ENCODE measurements at places on chromosomes 3 and 15.

- no peak for DNase-seq
Observed at GRCh38 chr15:58931987-58932588, 1.4 kb downstream of the SLTM start.

- DNase-seq: no peak
Observed at GRCh38 chr3:157452097-157452496, 15.4 kb downstream of the PTX3 start.

DNA sequence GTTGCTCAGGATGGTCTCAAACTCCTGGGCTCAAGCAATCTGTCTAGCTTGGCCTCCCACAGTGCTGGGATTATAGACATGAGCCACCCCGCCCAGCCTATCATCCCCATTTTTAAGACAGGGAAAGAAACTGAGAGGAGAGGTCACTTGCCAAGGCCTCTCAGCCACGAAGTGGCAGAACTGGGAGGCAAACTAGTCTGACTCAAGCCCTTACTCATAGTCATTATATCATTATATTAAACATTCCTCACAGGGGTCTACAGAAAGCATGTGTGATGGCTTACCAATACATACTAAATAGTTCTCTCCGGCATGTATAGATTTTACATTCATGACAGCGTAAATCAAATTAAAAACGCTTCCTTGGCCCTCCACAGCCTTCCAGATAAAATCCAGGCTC lies 62.0 kb upstream of the ZBTB38 start:
- no peak for DNase-seq

- DNase-seq: no peak
Observed at GRCh38 chr3:8204331-8204730, 297.3 kb upstream of the LMCD1 start.

- no peak for DNase-seq
Observed at GRCh38 chr3:29484633-29485032, 203.8 kb downstream of the RBMS3 start.

GRCh38 chr15:40234783-40235182 lies 4.1 kb upstream of the PAK6 start:
- DNase-seq: no peak

GRCh38 chr3:106457281-106458180 lies 588.7 kb upstream of the CBLB start:
- no peak for DNase-seq

DNA sequence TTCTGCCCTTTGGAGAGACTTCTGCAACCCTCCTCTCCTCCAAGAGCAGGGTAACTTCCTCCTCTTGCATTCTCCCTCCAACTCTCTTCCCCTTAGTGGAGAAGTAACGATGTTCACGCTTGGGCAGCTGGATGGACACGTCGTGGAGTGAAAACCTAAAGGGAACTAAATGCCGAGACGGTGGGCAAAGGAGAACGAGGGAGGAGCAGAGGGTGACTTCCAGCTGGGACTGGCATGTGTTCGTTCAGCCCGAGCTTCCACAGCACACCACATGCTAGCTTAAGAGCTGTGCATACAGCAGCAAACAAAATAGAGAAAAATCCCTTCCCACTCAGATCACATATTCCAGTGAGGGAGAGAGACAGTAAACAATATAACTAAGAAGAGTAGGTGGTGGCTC lies 179.8 kb downstream of the SLCO3A1 start:
- DNase-seq: no peak

GRCh38 chr3:152902141-152902669 lies 67.3 kb downstream of the P2RY1 start:
- DNase-seq: no peak

DNA sequence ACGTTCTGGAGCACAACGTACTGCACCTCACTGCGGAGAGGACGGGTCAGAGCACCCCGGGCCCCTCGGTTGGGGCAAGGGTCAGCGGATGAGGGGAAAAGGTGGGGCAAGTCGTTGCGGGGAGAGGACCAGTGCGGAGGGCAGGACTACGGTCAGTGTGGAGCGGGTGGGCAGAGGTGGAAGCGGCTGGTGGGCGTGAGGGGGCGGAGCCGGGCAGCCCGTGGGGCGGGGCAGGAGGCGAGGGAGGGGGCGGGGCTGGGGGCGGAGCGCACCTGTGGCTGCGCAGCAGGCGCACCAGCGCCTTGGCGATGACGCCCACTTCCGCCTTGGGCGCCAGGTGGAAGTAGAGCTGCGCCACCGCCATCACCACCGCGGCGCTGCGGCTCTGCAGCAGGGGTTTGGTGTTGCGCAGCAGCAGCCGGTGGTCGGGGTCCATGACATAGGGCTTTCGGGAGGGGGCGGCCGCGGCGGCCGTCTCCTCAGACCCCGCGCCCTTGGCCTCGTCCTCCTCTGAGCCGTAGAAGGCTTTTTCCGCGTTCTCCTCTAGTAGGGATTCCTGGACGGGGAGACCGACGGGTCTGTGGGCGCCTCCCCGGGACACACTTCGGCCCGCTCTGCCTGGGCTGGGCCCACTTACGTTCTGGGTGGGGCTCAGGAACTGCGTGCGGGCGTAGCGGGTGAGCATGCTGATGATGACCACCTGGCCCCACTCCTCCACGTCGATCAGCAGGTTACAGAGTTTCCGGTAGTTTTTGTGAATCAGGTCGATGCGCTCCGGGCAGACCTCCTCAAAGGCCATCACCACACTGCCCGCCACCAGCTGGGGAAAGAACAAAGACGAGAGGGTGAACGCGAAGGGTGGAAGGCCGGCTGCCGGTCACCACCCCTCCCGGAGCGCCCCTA lies 29.2 kb downstream of the AP3B2 start:
- DNase-seq: no peak

DNA sequence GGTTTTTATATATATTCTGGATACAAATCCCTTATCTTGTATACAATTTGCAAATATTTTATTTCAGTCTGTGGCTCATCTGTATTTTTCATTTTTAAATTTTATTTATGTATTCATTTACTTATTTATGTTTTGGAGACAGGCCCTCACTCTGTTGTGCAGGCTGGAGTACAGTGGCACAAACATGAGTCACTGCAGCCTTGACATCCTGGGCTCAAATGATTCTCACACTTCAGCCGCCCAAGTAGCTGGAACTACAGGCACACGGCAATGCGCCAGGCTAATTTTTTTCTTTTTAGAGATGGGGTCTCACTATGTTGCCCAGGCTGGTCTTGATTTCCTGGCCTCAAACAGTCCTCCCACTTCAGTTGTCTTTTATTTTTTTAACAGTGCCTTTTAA lies 50.6 kb downstream of the PFN2 start:
- DNase-seq: no peak

- no peak for DNase-seq
Observed at GRCh38 chr3:113533534-113533892, 1.2 kb downstream of the SIDT1 start.

GRCh38 chr15:86135041-86135440 lies 55.4 kb downstream of the AGBL1 start:
- no peak for DNase-seq

GRCh38 chr15:74809242-74809641 lies 3.4 kb upstream of the LMAN1L start:
- no peak for DNase-seq

DNA sequence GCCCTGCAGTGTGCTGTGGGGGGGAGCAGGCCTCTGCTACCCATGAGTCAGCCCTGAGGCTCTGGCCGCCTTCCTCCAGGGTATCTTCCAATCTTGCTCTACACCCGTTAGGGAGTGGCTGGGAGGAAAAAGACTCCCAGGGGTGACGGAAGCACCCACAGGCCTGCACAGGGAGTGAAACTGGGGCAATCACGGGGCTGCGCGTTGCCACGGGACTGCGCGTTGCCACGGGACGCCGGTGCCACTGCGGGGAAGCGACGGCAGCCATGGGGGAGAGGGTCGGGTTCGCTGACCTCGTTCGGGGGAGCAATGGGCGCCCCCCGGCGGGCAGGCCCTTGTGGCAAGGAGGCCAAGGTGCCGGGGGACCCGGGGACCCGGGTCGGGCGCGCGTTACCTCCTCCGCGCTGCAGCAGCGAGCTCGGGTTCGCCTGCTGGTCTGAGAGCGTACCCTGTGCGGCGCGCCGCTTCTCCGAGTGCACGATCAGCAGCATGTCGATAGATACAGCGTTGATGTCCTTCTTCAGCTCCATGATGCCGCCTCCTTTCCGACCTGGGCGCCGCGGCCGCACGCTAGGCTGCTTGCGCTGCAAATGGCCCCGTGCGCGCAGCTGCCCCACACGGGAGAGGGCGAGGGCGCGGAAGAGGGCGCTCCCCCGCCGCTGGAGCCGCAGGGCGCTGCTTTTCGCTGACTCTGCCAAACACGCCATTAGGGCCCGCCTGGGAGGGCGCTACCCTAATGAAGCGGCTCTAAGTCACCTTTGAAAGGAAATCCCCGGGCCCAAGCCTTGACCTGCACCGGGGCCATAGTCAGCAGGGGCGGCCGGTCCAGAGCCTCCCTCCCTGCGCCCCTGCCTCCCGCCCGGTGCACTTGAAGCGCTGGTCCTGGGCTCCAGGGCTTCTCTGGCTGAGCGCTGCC lies at the start of gene KY:
Gene KY (minus strand): TSS at position 592 of the 916 bp plus-strand sequence. CDS start 62 bp downstream, at position 530.
- no peak for DNase-seq

- DNase-seq: no peak
Observed at GRCh38 chr15:85164841-85165466, 183.3 kb downstream of the PDE8A start.

- DNase-seq: no peak
Observed at GRCh38 chr3:140469491-140469890, 208.4 kb upstream of the TRIM42 start.

- DNase-seq: no peak
Observed at GRCh38 chr15:96053031-96053780, 277.3 kb upstream of the NR2F2 start.

GRCh38 chr3:123405021-123405420 lies 43.9 kb downstream of the ADCY5 start:
- DNase-seq: no peak

DNA sequence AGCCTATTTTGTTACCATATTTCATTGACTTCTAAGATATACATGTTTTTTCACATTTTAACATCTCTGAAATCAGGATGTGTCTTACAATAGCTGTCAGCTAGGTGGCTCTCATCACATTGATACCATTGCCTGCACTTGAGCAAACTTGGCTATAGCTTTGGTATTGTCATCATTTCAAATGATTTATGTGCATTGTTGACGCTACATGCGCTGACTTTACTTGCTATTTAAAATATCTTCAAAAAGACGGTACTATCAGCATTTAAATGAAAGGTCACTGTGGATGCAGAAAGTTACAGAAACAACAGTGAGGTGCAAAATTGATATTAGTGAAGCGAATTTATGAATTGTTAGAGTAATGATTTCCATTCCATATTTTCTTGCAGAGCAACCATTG lies 54.0 kb upstream of the ABHD2 start:
- DNase-seq: no peak

DNA sequence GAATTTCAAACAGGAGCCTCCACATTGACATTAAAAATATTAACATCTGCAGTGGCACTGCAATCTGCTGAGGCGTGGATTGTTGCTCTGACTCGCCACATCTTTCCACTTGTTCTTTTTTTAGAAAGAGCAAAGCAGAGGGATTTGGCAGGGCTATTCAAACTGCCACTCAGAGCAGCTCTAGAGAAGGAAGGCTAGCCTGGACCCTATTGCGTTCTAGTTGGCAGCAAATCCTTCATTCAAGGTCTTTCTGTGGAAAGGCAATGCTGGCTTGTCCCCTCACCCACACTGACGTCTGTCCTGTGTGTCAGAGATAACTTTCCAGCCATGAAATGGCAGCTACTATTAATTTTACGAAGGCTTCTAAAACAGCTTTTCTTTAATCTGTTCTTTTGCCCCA lies 483.2 kb upstream of the SGO1 start:
- no peak for DNase-seq

DNA sequence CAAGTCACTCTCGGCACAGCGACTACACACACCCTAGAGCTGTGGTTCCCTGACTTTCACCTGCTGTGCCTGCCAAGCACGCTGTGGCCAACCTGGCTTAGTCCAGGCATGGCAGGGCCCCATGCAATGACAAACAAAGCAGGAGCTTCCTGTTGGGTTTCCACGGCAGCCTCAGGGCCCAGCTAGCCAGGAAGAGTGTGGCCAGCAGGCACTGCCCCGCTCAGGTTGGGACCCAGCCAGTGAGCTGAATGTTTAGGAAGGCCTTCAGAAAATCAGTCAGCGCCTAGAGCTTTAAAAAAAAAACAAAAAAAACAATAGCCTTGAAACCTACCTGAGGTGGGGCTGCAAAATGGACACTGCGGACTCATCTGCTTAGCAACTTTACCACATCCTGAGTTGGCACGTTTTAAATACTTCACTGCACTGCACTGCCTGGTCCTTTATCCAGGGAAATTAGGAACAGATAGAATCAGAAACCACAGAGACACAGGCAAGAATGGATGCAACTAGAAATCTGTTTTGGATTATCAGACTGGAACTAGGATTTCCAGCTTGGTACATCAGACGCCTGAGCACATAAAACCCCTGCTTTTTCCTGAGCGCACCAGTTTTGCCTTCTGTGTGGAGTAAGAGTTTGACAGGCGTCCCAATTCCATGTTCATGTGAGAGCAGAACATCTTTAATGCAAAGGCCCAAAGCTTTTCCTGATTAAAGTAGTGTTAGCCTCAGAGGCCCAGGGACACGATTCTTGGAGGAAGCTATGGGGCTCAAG lies 36.2 kb upstream of the LDHAL6B start:
- DNase-seq: no peak

GRCh38 chr3:112900113-112900512 lies 53.4 kb upstream of the CD200R1L start:
- DNase-seq: no peak

GRCh38 chr3:114101101-114101500 lies 44.6 kb downstream of the QTRT2 start:
- DNase-seq: no peak

GRCh38 chr3:21484057-21484827 lies 266.8 kb downstream of the ZNF385D start:
- DNase-seq: no peak

DNA sequence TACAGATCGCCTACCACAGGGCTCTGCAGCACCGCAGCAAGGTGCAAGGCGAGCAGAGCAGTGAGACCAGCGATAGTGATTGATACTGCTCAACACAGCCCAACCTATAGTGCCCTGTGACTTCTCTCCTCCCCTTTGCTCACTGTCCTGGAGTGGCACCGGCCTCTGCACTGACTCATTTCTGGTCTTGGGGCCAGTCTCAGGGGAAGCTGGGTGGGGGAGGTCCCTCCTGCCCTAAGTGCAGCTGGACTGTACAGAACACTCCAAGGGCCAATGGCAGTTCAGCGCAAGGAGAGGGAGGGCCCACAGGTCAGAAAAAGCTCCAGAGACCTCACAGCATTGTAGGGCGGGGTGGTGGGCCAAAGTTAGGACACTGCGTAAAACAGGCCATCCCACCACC lies 2.5 kb upstream of the OGG1 start:
- DNase-seq: no peak

GRCh38 chr15:83200162-83200561 lies 7.5 kb downstream of the HDGFL3 start:
- no peak for DNase-seq
